ENCODE measurements at places on chromosomes 1 and 21.

- no peak for DNase-seq
These were observed 89.8 kb downstream of the NMNAT2 start for GRCh38 chr1:183328371-183328770.

DNA sequence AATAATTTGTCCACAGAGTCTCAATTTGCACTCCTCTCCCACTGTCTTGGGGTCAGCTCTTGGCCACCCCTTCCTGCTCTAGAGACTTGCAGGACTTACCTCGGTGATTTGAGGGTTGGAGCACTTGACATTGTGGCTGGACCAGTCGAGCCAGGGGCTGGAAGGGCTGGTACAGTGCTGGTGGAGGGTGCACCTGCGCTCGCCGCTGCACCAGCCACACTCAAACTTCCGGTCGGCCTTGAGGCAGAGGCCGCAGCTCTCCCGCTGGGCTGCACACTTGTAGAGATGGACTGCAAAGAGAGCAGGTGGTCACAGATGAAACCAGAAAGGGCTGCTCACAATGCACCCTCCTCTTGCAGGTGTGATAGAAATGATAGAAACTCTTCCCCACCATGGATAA, 165.0 kb downstream of the PLXNA2 start:
- no peak for DNase-seq

DNA sequence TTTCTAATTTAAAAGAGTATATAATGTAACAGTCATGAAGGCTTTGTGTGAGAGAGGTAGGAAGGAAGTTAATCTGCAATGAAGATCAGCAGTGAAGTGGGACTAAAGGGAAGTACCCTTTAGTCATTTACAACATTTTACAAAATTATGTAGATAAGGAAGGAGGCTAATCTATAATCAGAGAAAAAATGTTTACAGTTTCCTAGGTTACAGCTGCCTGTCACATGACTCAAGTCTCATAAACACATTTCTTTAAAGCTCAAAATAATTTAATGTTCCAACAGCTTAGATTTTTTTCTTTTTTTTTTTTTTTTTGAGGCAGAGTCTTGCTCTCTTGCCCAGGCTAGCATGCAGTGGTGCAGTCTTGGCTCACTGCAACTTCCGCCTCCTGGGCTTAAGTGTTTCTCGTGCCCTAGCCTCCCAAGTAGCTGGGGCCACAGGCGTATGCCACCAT, 26.2 kb upstream of the CAP1 start:
- no peak for DNase-seq

DNA sequence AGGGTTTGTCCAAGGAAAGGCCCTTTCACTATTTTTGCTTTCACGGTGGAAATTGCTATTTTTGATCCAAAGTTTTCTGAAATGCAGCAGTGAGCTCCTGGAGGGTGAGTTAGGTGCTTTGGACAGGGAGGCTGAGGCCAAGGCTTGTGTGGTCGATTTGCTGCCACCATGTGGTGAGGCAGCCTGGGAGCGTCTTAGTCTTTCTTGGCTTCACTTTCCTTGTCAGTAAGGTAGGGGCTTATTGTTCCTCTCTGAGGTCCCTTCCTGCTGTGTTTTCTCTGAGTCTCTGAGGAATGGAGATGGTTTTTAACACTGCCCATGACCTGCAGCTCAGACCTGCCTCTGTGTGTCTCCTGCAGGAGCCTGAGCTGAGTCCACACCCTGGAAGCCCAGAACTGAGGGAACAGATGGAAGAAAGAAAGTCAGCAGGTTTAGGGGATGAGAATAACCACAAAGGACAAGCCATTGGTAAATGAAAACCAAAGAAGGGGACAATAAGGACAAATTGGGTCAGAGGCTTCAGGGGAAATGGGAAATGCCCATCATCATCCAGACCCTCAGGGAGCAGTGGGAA, 20.1 kb upstream of the S100A10 start:
- DNase-seq: no peak

DNA sequence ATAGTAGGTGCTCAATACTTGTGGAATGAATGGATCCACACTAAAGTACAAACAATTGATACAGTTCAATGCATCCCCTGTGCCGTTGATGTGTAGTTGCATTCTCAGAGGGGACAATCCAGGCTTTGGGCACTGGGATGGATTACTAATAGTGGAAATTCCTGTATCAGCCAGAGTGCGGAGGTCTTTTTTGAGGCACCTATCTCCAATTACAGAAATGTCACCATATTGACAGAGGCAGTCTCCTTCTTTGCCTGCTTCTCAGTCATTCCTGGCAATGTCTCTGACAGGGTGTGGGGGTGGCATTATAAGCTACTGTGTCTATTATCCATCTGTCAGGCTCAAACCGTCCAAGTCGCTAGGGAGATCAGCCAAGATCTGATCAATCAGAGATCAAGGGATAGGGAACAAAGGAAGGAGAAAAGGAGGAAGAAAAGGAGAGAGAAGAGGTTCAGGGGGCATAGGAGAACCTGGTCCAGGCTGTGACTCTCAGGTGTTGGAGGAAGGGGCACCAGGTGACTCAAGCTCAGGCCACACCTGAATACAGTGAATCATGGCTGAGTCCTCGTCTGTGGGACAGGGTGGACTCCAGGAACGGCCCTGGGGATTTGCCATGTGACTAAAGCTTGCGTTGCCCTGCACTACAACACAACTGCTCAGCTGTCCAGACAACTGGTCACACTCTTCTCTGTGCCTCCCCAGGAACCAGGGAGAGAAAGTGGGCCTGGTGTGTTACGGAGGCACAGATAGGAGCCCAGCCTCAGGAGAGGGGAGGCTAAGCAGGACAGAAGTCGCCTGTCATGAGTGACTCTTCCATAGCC, 3.4 kb upstream of the LAMB3 start:
- no peak for DNase-seq

DNA sequence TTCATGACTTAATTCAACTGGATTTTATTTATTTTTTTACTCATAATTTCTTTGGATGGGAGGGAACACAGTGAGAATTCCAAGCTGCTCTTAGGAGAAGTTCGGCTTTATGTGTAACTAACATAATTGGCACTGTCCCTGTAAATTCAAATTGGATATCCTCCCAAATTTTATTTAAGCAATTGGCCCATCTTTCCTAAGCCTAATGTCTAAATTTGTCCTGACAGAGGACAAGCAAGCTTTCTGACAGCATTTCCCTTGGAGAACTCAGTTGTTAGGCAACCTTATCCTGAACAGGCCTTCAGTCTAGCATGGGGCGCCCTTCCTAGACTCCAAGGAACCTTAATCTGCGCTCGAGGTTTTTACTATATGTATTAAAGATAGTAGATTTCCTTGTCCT, 550.3 kb downstream of the NUF2 start:
- no peak for DNase-seq

GRCh38 chr1:27538793-27539192, 48.8 kb upstream of the WASF2 start:
- no peak for DNase-seq

DNA sequence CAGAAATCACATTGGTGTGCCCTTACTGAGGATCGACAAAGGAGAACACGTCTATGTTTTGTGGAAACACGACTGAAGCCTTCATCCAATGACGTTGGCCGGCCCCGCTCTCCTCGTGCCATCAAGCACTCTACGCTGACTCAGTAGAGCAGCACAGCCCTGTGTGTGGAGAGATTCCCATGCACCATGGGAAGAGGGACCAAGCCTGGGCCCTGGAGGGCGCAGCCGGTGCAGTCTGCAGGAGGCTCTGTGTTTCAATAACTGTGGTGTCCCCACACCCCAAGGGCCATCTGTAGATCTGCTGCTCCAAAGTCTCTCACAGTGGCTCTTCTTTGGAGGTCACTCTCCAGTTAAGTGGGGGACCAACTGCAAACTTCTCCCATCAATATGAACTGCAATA, 97.4 kb downstream of the KCNJ15 start:
- no peak for DNase-seq

GRCh38 chr1:168842916-168843315, 113.9 kb upstream of the DPT start:
- no peak for DNase-seq

DNA sequence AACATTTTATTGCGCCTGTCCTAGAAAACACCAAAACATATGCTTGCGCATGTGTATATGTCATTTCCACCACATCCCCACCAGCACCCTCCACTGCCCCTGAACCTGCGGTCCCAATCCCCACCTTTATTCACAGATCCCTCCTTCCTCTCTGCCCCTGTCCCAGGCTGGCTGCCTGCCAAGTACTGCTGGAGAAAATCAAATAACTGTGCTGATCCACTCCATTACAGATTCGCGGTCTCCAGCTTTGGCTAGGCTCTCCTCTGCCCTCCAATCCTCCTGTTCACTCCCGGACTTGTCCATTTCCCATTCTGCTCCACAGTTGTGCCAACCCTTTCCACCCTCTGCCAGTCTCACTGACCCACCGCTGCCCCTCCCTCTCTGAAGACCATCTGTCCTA, 59.3 kb upstream of the GJB5 start:
- DNase-seq: no peak

GRCh38 chr1:60071296-60071695, 2.3 kb downstream of the C1orf87 start:
- no peak for DNase-seq

DNA sequence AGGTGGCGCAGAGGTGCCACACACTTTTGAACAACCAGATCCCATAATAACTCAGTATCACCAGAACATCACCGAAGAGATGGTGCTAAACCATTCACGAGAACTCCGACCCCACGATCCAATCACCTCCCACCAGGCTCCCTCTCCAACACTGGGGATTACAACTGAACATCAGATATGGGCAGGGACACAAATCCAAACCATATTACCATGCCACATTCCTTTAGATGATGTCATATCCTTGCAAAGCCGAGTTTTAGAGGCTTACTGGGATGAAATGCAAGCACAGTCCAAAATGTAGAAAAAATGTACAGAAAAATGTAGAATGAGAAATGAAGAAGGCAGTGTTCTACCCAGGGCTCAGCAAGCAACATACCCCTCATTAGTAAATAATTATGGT, 64.7 kb downstream of the SGIP1 start:
- no peak for DNase-seq

DNA sequence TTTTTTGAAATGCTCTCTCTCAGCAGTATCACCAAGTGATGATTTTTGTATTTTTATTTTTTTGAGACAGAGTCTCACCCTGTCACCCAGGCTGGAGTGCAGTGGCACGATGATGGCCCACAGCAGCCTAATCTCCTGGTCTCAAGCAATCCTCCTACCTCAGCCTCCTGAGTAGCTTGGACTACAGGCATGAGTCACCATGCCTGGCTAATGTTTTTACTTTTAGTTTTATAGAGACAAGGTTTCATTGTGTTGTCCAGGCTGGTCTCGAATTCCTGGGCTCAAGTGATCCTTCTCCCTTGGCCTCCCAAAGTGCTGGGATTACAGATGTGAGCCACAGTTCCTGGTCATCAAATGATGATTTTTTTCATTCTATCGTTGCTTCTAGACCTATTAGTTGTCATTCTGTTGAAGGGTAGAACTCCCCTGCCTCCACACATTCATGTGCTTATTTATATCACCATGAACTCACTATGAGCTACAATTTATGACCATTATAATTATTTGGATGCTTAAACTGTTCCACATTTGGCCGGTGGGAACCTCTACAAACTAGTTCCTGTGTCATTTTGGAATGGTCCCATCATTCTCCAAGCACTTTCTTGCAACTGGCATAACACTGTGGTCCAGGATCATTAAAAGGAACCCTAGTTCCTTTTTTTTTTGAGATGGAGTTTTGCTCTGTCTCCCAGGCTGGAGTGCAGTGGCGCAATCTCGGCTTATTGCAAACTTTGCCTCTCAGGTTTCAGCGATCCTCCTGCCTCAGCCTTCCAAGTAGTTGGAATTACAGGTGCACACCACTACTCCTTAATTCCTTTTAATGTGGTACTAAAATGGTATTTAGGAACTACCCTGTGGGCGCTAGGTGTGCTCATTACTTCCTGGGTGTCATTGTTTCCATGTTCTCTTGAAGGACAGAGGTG, 20.2 kb upstream of the TOR3A start:
- DNase-seq: no peak

DNA sequence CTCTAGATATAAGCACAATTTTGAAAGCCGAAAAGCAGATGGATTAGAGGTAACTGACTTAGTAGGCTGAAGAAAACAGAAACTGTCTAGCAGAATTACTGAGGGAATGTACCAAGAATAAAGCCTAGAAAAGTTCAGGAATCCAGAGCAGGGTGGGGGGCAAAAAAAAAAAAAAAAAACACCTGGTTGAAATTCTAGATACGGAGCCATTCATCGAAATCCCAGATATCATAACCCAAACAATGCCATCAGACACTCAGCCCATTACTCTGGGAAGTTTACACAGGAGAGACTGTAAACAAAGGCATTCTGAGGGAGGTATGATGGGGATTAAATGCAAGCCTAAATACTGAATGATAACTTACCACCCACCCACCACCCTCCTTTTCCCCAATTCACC, 45.6 kb downstream of the ENAH start:
- DNase-seq: no peak

GRCh38 chr21:33892853-33893252, 22.8 kb downstream of the ATP5PO start:
- DNase-seq: no peak

DNA sequence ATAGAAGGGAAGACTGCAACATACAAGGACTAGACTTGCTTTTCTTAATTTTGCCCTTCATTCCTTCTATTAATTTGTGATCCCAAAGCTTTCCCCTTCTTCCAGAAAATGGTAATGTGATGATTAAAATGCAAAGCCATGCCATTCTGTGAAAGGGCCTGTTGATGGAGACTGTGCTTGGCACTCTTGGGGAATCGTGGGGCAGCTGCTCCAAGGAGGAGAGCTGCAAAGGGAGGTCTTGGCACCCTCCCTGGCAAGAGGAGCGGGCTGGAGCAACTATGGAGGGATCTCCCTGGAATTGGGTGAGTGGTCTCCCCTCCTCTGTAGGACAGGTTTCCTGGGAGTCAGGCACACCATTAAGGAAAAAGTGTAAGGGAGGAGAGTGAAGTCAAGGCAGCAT, 16.6 kb downstream of the CACNA1S start:
- DNase-seq: no peak

DNA sequence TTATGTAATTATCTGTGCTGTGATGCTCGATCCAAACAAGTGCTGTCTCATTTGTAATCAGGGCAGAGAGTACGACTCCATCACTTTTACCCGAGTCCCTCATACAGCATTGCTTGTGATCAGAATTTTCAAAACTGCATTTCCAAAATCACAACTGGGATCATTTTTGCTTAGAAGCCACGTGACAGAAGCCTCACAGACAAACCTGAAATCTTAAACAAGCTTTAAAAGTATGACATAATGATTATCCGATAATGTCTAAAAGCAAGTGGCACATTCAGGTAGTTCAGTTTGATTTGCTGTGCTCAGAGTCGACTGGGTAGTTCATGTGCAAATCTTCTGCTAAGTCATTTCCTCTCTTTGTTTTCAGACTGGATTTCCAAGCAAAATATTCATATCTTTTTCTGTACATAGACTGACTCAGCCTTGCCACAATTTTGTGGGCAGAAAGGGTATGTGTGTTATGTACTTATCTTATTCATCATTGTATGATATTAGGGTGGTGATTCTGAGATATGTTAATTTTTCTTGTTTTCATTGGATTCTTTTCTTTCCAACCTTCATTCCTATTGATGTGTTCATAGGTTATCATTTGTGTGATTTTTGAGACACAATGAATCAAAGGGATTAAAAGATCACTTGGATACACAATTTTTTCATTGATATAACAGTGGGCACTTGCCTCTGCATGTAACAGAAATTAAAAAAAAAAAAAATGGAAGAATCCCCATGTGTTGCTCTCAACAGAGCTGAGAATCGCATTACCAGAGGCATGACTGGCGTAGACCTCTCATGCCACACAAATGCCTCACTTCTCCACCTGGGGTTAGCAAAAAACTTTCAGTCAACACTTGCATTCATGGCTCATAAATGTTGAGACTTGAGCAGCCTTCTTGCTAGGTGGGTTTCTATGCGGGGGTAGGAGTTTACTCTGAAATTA, 355.7 kb downstream of the LTN1 start:
- DNase-seq: no peak
